LHCN-M2 (cell line): ENCODE measurements at places on chromosomes 5 and 9.

GRCh38 chr9:105693435-105694189 lies 729 bp upstream of the TMEM38B start:
- no peak for DNase-seq

GRCh38 chr5:122181863-122182262 lies 52.5 kb downstream of the ZNF474 start:
- DNase-seq = no peak

GRCh38 chr9:89779405-89780203 lies 174.8 kb downstream of the GADD45G start:
- no peak for DNase-seq

DNA sequence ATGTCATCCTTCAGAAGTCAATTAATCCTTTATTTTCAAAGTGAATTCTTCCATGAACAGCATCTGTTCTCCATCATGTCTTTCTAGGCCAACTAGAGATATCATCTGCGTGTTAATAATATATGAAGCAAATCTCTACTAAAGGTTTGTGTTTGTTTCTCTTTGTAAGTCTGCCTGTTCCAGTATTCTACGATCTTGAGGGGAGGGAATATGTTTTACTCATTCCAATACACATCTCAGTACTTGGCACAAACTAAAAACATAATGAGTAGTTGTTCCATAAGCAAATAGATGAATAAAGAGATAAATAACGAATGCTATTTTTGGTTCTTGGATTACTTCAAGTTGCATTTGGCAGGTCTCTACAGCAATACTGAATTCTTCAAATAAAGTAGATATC lies 470.7 kb upstream of the GRIN3A start:
- DNase-seq = no peak

DNA sequence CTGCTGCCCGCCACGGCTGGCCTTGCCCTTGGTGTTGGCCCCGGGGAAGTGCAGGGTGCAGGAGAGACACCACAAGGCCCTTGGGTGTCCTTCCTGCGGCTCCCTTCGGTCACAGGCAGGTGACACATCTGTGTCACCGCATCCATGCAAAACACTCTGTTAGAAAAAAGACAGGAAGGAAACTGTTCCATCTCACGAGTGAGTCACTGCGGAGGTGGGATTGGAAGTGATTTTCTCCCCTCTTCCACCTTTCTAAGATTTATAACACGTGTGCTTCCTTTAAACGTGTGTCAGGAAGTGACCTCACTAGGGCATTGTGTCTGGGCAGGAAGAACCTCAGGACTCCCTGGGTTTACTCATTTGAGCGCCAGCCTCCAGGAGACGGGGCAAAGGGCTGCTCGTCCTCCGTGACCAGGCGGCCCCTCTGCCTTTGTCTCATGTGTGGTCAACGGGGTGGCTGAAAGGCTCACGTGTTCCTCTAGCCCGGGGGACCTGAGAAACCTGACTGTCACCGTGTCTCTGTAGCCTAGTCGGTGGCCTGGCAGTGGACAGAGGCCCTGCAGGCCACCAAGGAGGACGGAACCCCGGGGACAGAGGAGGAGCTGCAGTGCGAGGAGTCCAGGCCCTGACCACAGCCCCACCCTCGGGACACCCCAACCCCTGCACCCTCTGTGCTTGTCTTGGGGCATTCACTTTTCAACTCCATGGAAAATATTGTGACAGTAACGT lies 4.9 kb upstream of the LCN1 start:
- DNase-seq = no peak

GRCh38 chr9:127204771-127205470 lies 59.7 kb upstream of the GARNL3 start:
- DNase-seq = peak; percentile 76

DNA sequence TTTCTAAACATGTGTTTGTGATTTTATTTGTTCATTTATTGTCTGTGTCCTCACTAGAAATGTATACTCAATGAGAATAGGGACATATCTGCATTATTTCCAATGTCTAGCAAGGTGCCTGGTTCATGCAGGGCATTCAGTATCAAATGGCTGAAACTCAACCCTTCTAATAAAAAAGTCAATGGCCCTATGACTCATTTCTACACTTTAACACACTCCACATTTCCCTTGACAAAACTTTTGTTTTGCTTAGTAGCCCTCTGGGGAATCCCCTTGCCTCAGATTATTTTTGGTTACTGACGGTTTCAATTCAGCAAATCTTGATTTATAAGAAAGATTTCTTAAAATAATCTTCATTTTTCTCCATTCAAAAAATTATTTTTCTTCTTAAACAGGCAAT lies 206.0 kb upstream of the DMRTA1 start:
- DNase-seq = peak; percentile 78

GRCh38 chr9:102845827-102846371 lies 149.2 kb upstream of the CYLC2 start:
- no peak for DNase-seq

- DNase-seq = peak; percentile 75
These were observed 32.2 kb upstream of the TGFBI start for GRCh38 chr5:135996611-135997010.

- no peak for DNase-seq
These were observed at the start of gene PTPN3 for GRCh38 chr9:109498195-109499092. Gene PTPN3, minus strand, starts transcription at chr9:109498307. Its CDS starts 34,873 bp downstream, at chr9:109463434.

DNA sequence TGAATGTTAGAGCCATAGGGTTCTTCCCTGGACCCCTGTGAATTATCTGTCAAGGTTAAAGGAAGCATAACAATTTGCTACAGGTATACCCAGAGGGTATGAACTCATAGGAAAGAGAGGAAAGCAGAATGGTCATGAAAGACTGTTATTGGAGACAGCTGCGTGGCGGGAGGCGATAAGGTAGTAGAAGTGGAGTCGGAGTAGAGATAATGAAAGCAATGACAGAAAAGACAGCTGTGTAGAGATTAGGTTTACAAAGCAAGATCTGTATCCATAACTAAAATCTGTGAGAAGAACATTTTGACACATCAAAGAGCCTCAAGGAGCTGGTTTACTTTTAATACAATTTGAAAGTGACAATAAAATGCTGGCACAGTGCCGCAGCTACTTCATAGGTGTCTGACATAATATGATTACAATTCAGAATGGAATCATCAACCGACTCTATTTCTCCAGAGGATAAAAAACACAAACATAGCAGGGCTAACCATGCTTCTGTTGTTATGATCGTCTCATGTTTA lies 603.9 kb downstream of the CDH12 start:
- DNase-seq = no peak

- DNase-seq = no peak
These were observed 65.2 kb downstream of the RAPGEF1 start for GRCh38 chr9:131674425-131675421.

DNA sequence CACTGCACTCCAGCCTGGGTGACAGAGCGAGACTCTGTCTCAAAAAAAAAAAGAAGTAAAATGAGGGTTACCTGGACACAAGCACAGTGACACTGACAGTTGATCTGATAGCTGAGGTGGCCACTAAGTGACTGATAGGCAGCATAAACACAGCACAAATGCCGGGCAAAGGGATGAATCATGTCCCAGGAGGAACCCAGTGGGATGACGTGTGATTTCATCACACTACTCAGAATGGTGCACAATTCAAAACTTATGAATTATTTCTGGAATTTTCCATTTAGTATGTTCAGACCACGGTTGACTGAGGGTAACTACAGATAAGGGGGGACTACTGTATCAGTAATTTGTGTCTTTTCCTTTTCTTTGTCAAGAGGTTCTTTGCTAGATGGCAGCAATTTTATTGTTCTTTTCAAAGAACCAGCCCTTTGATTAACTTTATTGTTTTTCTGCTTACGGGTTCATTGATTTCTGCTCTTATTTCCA lies 34.3 kb upstream of the RNF130 start:
- peak; percentile 36 for DNase-seq

DNA sequence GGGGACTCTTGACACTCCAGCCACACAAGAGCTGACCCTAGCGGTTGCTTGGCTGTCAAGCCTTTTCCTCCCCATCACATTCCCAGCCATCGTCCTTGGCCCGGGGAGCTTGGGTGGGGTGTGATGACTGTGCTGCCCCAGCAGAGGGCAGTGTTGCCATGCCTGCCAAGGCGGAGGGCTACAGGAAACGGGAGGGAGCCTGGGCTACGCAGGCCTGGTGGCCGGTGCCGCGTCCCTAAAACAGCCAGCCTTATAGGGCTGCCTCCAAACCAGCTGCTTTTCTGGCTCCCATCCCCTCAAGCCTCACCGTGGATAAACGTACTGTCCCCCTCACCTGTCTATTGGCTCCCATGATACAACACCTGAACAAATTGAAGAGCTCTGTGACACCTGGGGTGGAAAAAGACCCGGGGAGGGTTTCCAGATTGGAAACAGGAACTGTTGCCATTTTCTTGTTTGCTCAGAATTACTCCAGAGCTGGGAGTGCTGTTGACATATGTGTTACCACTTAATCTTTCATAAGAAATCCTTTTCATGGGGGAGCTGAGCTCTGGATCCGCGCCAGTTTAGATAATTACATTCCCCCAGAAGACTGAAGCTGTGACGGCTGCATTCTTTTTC lies 72.8 kb upstream of the ASTN2 start:
- DNase-seq = peak; percentile 74

GRCh38 chr9:72984991-72985390 lies 32.1 kb upstream of the ALDH1A1 start:
- no peak for DNase-seq

GRCh38 chr5:77452351-77452750 lies 39.8 kb downstream of the WDR41 start:
- DNase-seq = no peak

DNA sequence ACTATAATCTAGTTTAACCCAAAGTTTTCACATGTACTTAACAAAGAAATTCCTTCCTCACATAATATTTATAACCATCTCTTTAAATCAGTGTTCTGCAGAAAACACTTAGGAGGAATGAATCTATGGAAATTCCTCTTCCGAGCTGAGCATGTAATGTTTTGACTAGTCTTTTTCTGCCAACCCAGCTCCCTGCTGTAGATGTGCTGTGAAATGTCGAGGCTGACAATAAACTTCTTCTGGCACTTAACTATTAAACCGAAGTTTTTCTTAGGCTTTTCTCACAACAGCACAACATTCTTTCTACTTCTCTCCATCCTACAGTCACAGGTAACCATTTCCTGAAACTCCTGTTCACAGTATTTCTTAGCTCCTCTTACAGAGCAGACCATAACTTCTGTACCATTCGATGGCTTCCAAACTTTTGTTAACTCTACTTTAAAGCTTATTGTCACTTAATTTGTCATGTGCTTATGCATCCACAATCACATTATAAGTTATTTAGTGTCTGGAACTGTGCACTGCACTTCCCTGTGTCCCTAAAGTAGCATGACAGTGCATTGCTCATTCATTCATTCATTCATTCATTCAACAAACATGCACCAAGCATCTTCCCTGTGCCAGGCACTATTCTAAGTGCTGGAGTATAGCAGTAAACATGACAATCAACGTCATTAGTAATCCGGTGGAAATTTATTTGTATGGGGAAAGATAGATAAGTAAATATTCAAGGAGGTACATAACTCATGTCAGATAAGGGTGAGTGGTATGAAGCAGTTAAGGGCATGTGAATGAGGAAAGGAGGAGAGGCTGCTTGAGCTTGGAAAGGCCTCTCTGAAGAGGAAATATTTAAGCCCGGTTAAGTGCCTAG lies 54.6 kb downstream of the TSSK1B start:
- no peak for DNase-seq

DNA sequence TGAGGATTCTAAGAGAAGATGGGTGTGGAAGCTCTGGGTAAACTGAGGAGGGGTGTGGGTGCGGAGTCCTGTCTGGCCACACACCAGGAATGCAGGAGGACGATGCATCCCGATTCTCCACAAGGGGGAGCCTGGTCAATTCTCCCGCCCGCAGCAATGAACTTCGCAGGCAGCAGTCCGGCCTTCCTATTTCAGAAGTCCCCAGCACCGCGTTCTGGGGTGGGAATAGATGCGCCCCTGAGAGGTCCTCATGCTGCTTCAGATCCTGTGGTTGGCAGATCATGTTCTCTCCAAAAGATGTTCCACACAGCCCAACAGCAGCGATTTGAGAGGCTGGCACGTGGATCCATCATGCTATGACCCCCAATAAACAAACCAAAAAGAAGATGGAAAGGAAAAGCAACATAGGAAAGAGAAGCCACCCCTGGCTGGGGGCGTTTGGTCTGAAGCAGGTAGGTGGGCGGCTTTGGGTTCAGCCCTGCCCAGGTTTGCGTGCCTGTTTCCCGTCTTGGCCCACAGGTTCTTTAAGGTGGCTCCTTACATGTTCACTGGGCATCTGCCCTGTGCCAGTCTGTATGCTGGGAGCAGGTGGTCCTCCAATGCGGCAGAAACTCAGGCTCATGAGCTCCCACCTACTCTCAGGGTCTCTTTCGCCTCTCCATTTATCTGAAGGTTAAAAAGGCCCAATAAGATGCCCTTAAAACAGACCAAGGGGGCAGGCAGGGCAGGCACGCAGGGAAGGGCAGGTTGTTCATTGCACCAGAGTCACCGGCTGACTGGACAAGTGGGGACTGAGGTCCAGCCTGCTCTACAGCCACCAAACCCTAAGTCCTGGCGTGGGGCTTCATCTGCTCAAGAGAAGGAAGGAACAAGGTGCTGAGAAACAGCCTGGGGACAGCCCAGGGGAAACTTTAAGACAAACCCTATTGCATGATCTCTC lies 171.6 kb downstream of the PAX5 start:
- peak; percentile 10 for DNase-seq

GRCh38 chr5:35876922-35877321 lies 20.2 kb downstream of the IL7R start:
- DNase-seq = peak; percentile 38

GRCh38 chr9:14346811-14347405 lies 33.0 kb upstream of the NFIB start:
- DNase-seq = no peak

GRCh38 chr5:67844924-67845323 lies 370.6 kb upstream of the PIK3R1 start:
- no peak for DNase-seq

DNA sequence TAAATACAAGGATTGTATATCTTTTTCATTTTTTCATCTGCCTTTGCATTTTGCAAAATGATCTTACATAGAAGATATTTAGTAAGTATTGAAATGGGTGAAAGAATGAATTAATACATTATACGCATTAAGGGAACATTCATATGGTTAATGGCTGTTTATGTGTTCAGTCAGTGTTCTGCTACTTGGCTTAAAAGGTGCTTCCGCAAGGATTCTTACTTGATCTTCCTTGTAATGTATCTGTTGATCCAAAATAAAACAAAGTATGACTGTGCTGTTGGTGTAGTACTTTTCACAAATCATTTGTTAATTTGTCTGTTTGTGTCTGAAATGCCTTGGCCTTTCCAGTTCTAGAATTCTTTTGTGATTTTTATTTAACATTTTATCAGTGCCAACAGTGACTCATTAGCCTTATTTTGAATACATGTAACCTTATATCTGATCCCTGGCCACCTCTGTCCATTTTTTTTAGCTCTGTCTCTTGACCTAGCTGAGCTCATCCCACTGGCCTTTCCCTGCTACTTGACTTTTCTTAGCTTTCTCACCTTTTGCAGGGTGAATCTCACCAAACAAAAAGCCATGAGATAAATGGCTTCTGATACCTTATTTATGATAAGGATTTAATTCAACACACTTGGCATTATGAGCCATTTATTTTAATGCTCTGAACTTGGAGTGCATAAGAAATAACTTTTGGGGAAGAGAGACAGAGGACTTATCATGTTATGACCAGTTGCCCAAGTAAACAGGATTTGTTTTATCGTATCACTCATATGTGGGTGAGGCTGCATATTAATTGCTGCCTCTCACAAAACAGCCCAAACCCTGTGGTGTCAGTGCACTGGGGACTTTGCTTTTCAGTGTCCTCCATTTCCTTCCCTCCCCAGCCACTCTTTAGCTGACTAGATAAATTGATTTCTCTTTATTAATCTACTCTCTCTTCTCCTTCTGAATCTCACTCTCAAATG lies 340.3 kb downstream of the KDM4C start:
- peak; percentile 64 for DNase-seq
